Germinal center (tissue), 1 donor: ENCODE measurements at places on chromosomes 11 and 22.

DNA sequence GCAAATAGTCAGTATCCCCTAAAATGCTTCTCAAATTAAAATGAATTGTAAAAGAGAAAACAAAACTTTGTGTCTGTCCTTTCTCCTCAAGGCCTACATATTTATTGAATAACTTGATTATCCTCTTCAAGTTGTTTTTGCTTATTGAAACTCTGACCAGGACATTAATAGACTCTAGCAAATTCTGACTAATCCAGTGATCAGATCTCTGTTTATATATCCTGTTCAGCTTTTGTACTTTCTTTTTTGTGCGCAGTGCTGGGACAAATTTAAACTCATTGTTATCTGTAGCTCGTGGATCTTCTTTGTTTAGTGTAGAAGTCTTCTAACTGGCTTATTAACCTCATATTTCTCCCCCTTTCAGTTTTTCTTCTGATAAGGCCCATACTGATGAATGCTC, 139.9 kb upstream of the SORL1-AS1 start:
- DNase-seq = no peak

DNA sequence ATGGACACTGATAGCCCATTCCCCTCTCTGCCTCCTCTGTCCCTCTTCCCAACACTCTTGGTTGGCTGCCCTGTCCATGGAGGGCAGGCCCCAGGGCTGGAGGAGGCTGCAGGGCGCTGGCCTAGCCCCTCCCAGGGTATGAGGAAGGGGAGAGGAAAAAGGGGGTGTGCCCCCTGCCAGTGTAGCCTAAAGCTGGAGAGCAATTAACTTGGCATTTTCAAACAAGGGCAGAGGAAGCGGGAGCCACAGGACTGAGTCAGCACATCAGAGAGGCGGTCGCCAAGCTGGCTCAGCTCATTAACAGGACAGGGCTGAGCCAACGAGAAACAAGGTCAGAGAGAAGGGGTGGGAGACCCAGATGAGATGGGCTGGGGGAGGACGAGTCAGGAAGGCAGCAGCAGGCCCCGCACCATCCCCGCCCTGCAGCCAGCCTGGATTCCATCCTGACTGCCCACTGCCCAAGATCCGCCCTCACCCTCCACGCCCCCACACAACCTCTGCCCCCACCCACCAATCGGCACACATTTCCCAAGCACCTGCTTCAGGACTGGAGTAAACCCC, 76.3 kb downstream of the BUD13 start:
- DNase-seq = no peak

DNA sequence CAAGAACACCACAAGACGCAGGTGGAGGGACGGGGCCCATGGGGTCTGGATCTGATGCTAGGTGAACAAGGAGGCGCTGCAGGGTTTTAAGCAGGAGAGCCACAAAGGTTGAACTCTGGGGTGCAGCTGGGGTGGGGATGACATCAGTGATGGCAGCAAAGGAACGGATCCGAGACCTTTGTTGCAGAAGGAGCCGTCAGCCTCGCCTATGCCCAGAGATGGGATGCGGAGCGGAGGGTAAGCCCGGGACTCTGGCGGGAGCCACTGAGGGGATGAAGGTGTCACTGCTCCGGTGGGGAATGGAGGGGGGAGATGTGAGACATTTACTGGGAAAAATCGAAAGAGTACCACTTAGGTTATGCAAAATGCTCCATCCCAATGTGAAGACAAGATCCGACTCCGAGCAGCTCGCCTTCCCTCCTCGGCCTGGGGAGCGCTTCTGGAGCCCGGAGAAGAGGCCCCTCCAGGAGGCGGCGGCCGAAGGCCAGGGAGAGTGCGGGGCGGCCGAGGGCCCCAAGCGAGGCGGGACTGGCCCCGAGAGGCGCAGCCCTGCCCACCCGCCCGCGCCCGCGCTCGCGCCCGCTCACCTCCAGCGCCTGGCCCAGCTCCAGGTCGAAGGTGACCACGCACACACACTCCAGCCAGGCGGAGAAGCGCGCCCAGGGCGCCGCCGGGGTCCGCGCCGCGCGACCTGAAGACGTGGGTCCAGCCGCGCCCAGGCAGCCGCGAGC, 422 bp downstream of the DENND6B start:
- no peak for DNase-seq

- no peak for DNase-seq
Measured at GRCh38 chr11:121801781-121802180, 314.2 kb downstream of the BLID start.

- no peak for DNase-seq
Measured at GRCh38 chr22:39785232-39785631, 108.3 kb downstream of the ENTHD1 start.
